DMS79 (cell line): ENCODE measurements at places on chromosomes 12 and 14.
A peak's percentile ranks its signal among the peaks of the same experiment; 100 is the strongest.

- DNase-seq, result peak; percentile 83
Measured at GRCh38 chr12:538731-539539, 79.2 kb downstream of the B4GALNT3 start.

DNA sequence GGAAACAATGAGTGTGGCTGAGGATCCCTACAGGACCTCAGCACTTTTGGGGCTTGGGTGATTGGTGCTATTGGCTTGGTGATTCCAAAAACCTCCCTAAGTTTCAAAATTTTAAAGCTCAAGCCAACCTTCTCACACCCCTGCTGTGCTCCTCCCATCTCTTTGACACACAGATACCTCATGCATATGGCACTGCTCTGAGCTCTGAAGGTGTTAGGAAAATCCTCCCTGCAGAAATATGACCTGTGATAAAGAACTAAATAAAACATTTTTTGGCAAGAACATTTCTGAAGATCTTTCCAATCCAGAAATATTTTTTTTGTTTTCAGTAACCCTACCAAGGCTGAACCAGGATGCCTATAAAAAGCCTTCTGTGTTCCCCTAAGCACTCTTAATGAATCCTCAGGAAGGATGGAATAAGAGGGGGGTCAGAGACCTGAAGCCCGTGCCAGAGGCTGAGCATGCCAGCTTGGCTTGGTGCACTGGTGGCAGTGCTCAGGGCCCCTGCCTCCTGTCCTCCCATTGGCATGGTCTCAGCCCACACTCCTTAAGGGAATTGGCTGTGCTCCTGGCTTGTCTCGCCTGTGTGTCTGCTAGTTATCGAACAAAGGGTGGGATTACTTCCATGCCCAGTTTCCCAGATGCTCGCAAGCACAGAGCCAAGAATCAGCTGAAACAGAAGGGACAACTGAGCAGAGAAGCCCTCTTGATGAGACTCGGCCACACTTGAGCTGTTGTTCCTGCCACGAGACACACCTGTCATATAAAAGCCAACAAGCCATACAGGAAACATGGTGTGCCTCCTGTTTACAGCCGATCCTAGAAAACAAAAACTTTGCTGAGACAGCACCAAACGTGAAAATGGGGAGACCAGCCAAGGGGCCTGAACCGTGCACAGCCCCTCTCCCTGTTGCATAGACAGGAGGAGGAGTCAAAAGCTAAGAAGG lies 132.7 kb upstream of the EEA1 start:
- peak; percentile 92 for DNase-seq

GRCh38 chr14:99644723-99645544 lies at the start of gene HHIPL1:
Gene HHIPL1 (plus strand): TSS chr14:99645129. CDS start chr14:99645208, 79 bp downstream.
- DNase-seq, result no peak

- no peak for DNase-seq
Measured at GRCh38 chr12:28209782-28210181, 19.5 kb downstream of the CCDC91 start.

DNA sequence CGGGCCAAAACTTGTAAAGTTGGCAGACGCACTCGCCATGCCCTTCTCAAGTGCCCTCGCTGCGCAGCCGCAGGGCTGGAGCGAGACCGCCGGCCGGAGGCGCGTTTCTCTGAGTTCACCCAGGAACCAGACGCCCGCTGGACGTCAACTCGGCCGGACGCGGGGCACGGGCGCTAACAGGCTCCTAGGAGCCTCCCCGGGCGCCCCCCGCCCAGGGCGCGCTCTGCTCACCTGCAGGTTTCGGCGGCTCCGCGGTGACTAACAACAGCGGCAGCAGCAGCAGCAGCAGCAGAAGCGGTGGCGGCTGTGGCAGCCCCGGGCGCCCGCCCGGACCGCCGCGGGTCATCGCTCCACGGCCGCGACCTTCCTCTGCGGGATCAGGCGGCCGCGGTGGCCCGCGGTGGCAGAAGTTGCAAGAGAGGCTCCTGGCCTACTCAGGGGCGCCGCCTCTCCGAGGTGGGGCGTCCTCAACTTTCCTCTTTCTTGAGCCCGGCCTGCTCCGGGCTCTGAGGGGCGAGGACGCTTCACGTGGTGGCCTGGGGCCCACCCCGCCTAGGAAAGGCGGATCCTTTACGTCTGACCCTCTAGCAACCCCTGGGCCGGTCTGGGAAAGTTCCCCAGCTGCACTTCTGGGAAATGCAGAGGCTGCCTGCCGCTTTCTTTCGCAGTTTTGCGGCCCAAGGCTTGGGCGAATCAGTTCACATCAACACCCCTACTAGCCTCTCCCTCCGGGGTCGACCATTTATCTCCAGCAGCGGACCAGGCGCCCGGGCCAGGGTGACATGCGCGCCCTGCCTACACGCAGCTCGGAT lies at the start of gene PLBD1:
Gene PLBD1, minus strand, starts transcription at position 533 of the 812 bp plus-strand sequence. Its CDS starts 187 bp downstream, at position 346.
- DNase-seq, result peak; percentile 36
